ENCODE measurements at places on chromosomes 6 and 20.

DNA sequence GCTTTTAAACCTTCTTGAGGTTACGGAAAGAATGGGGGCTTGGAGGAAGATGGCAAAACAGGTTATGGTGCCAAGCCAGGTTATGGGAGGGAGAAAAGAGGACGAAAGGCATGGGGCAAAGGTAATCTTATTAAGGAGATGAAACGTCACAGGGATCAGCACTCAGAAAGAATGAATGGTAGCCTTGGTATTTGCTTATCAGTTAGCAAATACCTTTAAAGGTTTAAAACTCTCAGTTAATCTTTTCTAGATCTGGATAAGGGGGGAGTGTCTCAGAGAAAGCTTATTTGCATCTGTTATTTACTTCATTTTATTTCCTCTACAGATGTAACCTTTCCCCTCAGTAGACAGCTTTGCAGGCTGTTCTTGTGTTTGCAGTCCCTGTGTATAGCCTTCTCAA lies 55.5 kb upstream of the EEF1E1 start:
- DNase-seq = no peak

- DNase-seq = no peak
Measured at GRCh38 chr6:28267695-28268059, 734 bp downstream of the ZSCAN26 start.

DNA sequence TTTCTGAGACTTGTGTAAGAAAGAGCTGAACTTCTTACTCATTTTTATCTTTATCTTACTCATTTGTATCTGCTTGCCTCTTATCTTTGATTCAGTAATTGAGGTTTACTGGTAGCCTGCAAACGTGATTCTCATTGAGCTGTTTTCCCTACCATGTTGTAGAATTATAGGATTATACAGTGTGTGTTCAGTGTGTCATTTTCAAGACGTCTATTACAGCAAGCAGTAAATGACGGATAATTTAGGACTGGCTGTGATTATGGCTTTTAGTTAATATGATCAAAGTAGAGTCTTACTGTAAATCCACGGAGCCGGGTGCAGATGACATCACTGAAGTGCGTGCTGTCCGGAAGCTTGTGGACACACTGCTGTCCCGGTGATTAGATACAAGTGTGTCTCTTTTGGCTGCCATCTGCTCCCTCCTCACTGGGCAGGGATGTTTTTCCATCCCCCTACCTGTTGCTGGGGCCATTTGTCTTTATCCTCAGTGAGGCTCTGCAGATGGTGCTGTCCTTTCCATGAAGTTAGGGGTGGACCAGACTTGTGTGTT lies 6.0 kb downstream of the NELFCD start:
- no peak for DNase-seq

DNA sequence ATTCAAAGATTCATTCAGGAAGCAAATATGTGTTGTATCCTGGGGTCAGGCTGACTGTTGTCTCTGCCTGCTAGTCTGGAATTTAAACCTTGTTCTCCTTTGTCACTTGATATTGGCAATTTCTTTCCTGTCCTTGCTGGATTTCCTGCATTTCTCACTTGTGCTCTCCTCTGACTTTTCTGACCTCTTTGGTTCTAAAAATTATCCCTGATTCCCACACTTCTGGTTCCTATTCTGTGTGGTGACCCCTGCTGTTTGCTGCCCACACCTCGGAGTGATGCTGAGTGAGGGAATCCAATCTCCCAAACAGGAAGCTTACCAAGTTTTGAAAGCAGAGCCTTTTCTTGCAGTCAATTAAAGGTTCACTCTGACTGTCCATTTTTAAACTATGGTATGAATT lies 345.3 kb downstream of the CDKAL1 start:
- DNase-seq = no peak

DNA sequence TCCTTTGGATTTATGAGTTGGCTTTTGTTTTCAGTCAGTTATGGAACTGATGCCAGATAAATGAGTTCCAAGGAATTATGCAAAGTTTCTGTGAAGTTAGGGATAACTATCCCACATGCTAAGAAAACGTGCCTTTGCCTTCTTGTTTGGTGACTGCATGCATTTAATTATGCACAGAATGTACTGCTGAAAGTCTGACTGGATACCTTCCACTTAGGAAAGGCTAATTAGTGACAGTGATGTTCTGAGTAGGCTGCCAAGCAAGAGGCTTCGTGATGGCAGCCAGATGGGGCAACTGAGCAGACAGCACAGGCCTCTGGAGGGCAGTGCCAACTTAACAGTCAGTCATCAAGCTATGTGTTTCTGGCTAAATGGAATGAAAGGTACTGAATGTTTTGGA lies 289.9 kb downstream of the CD109 start:
- DNase-seq = no peak

DNA sequence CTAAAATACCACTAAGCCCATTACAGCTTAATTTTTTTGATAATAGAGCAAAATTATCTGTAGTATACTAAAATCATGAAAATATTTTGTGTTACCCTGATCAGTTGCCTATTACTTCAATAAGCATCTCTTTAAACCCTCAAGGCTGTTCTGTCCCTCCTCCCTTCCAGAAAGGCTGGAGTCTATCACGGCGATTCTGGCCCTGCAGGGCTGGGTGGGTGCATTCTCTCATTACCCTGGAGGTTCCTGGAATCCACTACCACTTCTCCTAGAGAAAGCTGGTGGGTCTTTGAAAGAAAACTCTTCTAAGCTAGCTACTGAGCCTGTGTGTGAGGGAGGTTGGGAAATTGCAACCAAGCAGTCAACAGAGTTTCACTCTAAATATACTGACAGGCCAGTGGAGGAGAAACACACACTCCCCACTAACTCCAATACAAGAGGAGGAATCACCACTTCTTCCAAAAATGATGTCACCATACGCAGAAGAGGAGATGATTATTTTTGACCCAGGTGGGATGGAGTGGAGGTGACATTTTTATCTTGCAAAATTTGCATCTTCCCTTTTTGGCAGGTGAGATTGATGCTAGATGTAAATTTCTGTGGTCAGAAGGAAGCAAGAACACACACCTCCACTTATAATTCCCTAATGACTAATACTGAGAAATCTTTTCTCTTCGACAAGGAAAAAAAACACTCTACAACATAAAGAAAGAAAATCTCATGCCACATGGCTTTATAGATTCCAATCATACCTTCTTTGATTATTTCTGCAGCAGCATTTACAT lies 182.3 kb upstream of the PHACTR1 start:
- no peak for DNase-seq

DNA sequence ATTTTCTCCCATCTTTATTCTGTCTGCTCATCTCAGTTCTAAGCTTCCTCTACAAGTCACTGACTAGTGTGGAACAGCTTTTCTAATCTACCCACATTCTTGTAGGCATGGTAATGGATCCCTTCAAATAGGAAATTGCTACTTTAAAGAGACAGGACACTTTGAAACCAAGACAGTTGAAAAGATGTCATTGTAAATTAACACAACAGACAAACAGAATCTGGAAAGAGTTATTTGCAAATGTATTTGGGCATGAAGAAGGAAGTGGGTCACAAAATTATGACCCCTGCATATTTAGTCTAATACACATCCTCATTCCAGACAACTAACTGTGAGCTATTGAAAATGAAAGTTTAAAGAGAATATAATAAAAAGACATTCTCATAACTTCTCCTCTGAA lies 298.2 kb upstream of the MARCKS start:
- DNase-seq = no peak

GRCh38 chr20:60372822-60373221 lies 414.6 kb downstream of the CDH26 start:
- no peak for DNase-seq

GRCh38 chr20:4552075-4552640 lies 169.6 kb upstream of the PRND start:
- DNase-seq = no peak

DNA sequence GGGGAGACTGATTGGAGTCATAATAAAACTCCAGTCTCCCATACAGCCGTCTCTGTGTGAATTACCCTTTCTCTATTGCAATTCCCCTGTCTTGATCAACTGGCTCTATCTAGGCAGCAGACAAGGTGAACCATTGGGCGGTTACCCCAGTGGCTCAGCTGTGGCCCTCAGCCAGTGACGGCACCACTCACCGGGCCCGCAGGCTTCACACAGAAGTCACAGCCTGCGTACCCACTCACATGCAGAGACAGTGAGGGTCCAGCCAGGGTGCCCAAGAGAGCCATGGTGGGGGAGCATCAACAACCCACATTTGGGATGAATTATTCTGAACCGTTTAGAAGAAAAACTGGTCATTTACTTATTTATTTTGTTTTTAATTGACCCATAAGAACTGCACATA lies 78.5 kb downstream of the WDR27 start:
- no peak for DNase-seq

DNA sequence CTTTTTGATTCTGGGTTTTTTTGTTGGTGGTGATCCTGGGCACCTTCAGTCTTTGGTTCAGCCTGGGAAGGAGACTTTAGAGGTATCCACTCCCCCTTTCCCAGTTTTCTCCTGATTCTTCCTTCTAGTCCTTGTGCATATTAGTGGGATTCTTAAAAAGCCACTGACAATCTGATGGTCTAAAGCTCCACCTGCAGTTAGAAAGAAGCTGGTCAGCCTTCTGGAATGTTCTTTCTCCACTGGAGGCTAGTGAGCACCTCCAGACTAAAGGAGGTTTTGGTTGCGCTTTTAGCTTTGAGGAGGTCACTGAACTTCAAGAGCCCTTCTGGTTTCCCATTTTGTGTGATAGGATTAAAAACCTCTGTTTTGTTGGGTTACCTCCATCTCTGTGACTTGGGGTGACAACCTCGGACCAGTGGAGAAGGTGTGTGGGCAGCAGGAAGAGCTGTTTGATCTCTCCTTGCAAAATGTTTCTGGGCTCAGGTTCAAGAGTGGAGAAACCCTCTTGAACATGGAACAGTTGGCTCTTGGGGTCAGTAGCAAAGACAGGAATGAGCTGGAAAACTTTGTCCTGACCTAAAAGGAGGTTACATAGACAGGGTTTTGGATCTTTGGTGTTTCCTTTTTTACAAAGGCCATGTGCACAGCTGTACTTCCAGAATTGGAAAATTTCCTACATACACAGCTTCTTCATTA lies 29.0 kb downstream of the JARID2 start:
- no peak for DNase-seq

- DNase-seq = no peak
Measured at GRCh38 chr6:37974381-37974780, 154.9 kb downstream of the ZFAND3 start.

DNA sequence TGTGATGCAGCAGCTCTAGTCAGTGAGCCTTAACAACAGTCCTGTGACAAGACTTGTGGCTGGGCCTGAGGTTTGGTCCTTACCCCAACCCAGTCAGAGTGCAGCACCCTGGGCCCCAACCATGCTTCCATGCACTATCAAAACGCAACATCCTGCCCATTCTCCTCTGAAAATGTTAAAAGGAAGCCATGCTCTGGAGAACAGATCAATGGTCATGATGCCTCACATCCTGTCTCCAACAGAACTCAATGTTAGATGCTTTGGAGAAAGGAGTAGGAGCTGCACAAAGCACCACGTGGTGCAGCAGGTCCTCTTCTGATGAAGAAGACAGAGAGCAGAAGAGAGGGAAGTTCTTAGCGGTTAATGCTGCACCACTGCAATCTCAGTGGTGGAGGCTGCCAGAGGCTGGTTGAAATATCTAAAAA lies 41.9 kb downstream of the TRAM2 start:
- no peak for DNase-seq

DNA sequence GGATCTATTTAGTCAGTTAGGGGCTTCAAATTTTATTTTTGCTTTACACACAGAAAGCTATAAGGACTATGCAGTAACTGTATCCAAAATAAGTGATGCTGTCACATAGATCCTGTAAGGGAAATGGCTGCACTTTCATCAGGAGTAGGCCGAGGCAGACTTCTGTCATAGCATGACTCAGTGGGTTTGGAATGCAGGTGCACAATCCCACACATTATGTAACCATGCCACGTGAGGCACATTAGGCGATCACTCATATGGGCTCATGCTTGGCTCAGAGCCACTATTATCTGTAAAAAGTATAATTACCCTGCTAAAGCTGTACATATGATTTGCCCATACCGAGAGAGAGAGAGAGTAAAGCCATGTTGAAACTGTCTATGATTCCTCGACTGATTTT lies 1189.4 kb upstream of the EYS start:
- no peak for DNase-seq

GRCh38 chr6:144725736-144726522 lies 440.8 kb downstream of the UTRN start:
- no peak for DNase-seq

DNA sequence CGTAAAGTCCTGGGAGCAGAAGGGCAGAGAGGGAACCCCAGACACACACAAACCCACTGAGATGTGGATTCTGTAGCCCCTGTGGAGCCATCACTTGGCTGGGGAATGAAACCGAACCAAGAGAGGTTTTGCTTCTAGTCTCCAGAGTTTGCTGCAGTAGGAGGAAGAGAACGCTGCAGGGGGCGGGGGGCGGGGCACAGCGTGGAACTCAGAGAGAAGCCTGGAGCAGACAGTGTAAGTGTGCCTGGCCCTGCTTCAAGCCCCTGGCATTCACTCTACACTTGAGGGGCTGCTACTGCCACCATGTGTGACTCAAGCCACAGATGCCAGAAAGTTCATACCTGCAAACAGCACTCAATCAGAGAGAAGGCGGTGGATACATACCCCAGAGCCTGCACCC lies 18.9 kb downstream of the GABRR1 start:
- no peak for DNase-seq

DNA sequence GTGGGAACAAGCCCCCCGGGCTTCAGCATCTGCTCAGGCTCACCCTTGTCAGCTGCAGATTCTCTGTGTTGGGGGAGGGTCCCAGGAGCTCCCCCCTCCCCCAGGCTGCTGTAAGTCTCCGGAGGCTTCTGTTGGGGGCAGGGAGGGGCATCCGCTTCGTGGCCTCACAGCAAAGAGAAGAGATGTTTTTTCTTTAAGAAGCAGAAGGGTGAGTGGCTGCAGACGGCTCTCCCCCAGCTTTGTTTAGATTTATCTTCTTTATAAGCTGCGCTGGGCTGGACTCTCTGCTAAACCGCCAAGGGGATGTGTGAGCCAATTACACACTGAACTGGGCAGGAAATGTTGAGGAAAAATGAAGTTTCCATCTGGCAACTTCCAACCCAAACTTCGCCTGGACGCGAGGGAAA lies 48.7 kb upstream of the GATA5 start:
- no peak for DNase-seq

- no peak for DNase-seq
Measured at GRCh38 chr6:12977806-12978205, 261.2 kb downstream of the PHACTR1 start.

DNA sequence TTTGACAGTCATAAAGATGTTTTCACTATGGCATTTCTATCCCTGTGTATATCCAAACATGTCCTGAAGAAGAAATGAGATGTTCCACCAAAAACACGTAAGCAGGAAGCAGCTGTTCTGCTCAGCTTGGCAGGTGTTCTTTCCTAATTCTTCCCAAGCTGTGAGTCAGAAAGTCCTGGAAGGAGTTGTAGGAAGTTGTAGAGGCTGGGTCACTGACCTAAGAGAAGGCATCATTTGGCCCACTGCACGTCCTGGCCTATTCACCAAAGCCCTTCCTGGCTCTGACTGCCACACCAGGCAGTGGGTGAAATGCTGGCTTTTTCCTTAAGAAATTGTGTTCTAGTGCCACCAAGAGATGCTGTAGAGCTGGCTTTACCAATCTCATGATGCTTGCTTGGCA lies 40.3 kb downstream of the STX11 start:
- DNase-seq = no peak

- DNase-seq = no peak
Measured at GRCh38 chr6:63295553-63296194, 24.1 kb downstream of the LGSN start.

- DNase-seq = no peak
Measured at GRCh38 chr20:48855046-48855445, 27.2 kb upstream of the PREX1 start.

- DNase-seq = no peak
Measured at GRCh38 chr6:44201638-44202303, 15.0 kb upstream of the MYMX start.

- no peak for DNase-seq
Measured at GRCh38 chr20:58755766-58756449, 63.3 kb downstream of the NPEPL1 start.

All from stimulated activated CD4-positive, alpha-beta T cell treated with anti-CD3 and anti-CD28 coated beads, Interleukin-15, amount 100 ng/mL, for 48 hours (primary cell).